Stimulated activated CD4-positive, alpha-beta T cell treated with anti-CD3 and anti-CD28 coated beads, TNF-alpha, amount 100 ng/mL, for 1 hour (primary cell): ENCODE measurements at places on chromosomes 7 and 10.

DNA sequence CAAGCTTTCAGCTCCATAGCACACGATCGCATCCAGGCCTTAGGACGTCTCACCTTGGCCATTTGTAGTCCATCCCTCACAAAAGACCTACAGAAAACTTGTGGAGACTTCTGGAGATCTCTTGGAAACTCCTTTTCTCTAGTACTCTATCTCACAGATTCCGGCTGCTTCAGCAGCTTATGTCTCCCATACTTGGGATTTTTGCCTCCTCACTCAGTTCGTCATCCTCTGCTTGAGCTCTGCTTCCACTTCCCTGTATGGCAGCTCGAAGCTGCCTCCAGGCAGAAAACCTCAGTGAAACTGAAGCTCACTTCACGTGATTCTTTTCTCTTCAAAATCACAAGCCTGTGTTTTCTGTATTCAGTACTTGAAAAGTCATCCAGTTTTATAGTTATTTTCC is 178.7 kb upstream of the GDF10 start:
- no peak for DNase-seq

- DNase-seq = no peak
These were observed 16.2 kb downstream of the CCNY start for GRCh38 chr10:35352512-35352911.

DNA sequence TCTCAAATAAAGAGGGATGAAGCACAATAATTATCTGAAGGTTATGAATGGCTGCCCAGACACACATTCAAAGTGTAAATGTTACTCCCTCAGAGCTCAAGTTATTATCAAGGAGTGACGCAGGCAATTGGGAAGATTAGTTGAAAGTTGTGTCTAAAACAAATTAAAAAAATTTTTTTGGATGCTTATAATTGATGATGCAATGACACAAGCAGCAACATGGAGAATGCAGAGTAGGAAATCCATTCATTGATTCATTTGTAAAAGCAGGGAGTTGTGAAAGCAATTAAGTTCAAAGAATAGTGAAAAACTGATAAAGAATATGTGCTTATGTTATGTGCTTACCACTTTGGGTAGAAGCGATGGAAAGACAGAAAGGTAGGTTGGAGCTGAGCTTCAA is 120.4 kb downstream of the CDK6 start:
- no peak for DNase-seq

DNA sequence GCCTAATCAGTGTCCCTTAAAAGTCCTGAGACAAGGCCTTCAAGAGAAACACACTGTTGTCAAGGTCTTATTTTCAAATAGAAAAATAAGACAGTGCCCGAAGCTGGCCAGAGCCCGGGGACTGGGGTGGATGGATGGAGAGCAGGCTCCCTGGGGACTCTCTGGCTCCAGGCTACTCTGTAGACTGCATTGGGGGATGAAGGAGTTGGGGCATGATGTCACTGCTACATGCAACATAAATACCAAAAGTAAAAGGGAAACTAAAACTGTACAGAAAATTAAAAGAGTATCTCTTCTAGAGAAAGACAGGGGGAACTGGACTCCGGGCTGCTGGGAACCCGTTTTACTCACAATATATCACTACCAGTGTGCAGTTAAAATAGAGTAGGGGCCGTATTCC is 629.8 kb downstream of the KCNMA1 start:
- DNase-seq = no peak

DNA sequence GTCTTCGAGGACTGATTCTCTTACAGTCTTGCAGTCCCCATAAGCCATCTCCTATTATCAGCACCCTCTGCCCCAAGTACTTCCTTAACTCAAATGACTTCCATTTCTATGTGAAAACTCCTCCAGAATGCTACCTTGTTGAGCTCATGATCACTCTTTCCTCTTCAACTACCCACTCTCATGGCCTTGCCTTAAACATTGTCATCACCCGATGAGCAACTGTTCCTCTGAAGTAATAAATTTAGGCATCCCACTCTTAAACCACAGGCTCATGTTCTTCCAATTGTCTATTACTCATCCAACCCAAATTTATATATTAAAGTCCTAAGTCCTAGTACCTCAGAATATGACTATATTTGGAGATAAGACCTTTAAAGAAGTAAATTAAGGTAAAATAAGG is 152.9 kb downstream of the C1GALT1 start:
- no peak for DNase-seq

DNA sequence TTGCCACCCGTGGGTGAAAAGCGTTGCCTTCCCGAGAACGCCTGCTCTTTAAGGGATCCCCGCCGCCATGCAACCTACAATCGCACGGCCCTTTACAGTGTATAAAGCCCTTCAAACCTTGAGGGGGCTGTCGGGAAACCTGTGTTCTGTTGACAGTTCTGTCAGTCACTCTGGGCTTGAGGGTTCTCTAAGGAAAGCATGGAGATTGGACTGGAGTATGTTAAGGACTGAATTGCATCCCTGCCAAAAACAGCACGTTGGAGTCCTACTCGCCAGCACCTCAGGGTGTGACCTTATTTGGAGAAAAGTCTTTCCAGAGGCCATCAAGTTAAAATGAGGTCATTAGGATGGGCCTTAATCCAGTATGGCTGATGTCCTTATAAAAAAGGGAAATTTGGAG is 70.6 kb downstream of the PFKFB3 start:
- no peak for DNase-seq

DNA sequence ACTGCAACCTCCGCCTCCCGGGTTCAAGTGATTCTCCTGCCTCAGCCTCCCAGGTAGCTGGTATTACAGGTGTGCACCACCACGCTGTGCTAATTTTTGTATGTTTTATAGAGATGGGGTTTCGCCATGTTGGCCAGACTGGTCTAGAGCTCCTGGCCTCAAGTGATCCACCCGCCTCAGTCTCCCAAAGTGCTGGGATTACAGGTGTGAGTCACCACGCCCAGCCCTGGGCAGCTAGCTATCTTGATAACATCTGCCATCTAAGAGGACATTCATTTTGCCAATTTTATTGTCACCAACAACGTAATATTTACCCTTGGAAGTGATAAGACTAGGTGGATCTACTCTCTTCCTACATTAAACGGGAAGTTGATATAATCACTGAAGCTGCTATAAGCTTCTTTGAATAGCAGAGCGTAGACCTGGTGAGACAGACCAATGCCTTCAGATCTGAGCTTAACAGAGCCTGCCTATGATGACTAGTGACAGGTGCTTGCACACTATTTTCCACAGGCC is 39.7 kb upstream of the SLC35B4 start:
- no peak for DNase-seq

DNA sequence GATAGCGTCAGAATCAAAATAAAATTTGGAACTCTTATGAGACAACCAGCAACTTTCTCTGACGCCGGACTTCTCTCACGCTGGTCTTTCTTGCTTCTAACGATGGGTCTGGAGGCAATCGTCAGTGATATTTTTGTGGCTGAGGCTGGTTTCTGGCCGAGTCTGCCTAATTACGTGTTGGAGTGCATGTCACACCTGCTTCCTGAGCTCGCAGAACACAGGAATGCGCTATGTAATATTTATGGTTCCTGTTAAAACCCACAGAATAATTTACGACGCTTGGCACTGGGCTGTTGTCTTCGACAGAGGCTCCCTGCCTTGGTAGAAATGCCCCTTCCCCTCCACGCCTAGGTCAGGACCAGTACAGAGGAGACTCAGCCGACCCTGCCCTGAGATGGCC is 64.9 kb downstream of the NPTX2 start:
- DNase-seq = no peak

DNA sequence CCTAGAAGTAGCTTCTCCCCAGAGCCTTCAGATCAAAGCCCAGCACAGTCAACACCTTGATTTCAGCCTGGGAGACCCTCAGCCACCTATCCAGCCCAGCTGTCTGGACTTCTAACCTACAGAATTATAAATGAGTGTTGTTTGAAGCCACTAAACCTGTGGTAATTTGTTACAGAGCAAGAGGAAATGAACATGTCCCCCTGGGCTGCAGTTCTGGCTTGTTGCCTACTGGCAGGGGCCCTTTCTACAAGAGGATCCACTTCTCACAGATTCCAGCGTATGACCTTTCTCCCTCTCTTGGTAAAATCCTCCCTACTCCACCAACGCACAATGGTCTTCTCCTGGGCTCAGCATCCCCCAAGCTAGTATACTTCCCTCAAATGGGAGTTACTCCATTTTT is 46.4 kb upstream of the ECHDC3 start:
- DNase-seq = no peak

- DNase-seq = no peak
These were observed 750.7 kb upstream of the PHF14 start for GRCh38 chr7:10222976-10223375.

GRCh38 chr10:87506956-87507355 is 2.3 kb downstream of the MINPP1 start:
- DNase-seq = no peak

GRCh38 chr10:133394801-133395221 is 854 bp downstream of the MTG1 start:
- no peak for DNase-seq

GRCh38 chr10:44460416-44460815 is 75.5 kb upstream of the CXCL12 start:
- DNase-seq = no peak

DNA sequence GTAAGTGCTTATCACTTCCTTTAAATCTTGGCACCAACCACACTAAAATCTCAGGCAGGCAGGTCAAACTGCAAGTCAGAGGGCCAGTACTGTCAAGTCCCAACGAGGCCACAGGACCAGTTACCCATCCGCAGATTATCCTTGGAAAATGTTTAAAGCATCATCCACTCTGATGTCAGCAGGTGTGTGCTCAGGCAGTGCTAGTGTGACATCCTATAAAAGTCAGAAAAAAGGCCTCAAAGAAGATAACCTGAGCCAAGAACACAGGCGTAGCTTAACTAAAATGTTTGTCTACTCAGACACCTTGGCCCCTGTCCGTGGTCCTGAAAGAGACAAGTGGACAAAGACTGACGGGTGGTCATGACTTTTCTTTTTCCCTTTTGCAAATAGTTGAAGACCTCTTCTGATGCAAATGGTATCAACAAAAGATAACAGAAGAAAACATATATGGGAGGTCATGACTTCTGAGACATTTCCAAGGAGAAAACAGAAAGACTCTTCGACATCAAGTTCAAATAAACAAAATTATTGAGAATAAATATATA is 309.3 kb downstream of the KCNMA1 start:
- no peak for DNase-seq

DNA sequence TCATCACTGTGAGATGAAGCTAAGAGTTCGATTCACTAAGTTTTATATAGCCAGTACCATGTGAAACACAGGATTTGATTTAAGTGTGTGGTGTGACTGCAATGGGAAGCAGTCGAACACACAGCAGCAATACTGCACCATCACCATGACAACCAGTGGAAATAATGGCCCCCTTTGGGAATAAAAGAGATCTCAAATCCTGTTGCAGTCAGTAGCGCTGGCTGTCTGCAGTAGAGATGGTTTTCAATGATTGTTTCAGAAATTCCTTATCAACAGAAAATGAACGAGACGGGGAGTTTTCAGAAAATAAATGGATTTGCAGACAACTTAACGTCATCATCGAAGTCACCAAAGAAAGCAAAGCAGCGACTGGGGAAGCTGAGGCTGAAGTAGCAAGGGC is 91.0 kb downstream of the PTPRE start:
- DNase-seq = no peak
